Gastroesophageal sphincter (tissue), 4 donors: ENCODE measurements at places on chromosomes 2 and 18. TPM values are rescaled to one million over a fixed set of nuclear protein-coding genes. Genes with fewer than 3 reads are reported as not detected.

Gene SRD5A2
- total RNA-seq = not detected

GRCh38 chr2:212953170-212953920 is 198.1 kb downstream of the IKZF2 start:
- no peak for ATAC-seq

- ATAC-seq = no peak
Observed at GRCh38 chr18:31246460-31246859, 71.5 kb upstream of the DSG1 start.

- ATAC-seq = no peak
Observed at GRCh38 chr18:31680433-31680811, 4.0 kb downstream of the B4GALT6 start.

Gene HRH4
- total RNA-seq = 0.54 TPM

DNA sequence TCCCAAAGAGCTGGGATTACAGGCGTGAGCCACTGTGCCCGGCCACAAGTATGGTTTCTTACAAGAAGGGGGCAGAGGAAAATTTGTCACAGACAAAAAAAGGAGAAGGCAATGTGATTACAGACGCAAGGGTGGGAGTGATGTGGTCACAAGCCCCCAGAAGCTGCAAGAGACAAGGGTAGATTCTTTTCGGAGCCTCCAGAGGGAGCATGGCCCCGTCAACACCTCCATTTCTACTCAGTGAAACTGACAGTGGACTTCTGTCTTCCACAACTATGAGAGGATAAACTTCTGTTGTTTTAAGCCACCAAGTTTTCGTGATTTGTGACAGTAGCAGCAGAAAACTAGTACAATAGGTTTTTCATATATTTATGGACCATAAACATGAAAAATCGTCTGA is 2.1 kb upstream of the TCF7L1 start:
- no peak for ATAC-seq

- no peak for ATAC-seq
Observed at GRCh38 chr18:48833701-48834412, 116.9 kb downstream of the SMAD7 start.

Gene IL36G
- total RNA-seq = not detected

GRCh38 chr18:30862900-30863299 is 179.6 kb downstream of the DSC3 start:
- ATAC-seq = no peak

- no peak for ATAC-seq
Observed at GRCh38 chr2:240556553-240557100, 1.2 kb downstream of the ANKMY1 start.

DNA sequence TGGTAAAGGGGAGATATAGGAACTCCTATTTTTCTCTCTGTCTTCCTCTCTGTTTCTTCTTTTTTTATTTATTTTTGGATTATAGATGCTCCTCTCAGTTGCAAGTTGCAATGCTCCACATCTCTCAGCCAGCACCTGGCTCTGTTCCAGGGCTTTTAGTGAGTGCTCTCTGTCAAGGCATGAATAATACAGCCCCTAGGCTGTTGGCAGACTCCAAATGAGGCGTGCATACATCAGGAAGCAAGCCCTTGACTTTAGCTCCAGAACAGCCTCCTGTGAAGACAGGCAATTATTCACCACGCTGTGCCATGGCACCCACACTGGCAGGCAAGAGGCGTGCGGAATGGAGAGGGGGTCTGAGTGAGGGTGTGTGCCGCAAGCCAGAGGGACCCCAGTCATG is 228.1 kb upstream of the PXDN start:
- no peak for ATAC-seq

Gene ZC3H6
- 16.0 TPM for total RNA-seq

DNA sequence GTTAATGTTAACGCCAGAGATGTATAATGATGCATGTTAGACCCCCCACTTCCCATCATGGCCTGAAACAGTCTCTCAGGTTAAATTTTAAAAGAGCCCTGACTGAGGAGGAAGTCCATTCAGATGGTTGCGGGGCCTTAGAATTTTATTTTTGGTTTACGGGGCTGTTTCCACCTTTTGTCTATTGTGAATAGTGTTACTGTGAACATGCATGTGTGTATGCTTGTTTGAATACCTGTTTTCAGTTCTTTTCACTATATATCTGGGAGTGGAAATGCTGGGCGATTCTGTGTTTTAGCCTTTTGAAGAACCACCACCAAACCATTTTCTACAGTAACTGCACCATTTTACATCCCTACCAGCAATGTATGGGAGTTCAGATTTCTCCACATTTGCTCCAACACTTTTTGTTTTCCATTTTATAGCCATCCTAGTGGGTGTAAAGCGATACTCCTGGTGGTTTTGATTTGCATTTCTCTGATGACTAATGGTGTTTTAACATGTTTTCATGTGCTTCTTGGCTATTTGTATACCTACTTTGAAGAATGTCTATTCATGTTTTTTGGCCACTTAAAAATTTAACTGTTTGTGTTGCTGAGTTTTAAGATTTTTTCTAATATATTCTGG is 133.0 kb downstream of the MYO3B start:
- ATAC-seq = no peak

Gene PSMA8
- total RNA-seq = not detected

- ATAC-seq = no peak
Observed at GRCh38 chr2:64727013-64727767, 73.5 kb upstream of the SERTAD2 start.

Gene GLI2
- 6.3 TPM for total RNA-seq

Gene APLF
- total RNA-seq = 12.0 TPM

- no peak for ATAC-seq
Observed at GRCh38 chr2:210003359-210003758, 921 bp downstream of the RPE start.

Gene ANKRD62
- not detected for total RNA-seq

Gene SCG2
- 1.4 TPM for total RNA-seq

Gene RUFY4
- total RNA-seq = not detected

GRCh38 chr2:172859581-172860335 is 124.1 kb downstream of the RAPGEF4 start:
- ATAC-seq = no peak

Gene ALPP
- total RNA-seq = not detected

Gene PKP4
- total RNA-seq = 115 TPM

GRCh38 chr18:80147037-80147417 is 38.0 kb downstream of the ADNP2 start:
- peak; percentile 20 for ATAC-seq

DNA sequence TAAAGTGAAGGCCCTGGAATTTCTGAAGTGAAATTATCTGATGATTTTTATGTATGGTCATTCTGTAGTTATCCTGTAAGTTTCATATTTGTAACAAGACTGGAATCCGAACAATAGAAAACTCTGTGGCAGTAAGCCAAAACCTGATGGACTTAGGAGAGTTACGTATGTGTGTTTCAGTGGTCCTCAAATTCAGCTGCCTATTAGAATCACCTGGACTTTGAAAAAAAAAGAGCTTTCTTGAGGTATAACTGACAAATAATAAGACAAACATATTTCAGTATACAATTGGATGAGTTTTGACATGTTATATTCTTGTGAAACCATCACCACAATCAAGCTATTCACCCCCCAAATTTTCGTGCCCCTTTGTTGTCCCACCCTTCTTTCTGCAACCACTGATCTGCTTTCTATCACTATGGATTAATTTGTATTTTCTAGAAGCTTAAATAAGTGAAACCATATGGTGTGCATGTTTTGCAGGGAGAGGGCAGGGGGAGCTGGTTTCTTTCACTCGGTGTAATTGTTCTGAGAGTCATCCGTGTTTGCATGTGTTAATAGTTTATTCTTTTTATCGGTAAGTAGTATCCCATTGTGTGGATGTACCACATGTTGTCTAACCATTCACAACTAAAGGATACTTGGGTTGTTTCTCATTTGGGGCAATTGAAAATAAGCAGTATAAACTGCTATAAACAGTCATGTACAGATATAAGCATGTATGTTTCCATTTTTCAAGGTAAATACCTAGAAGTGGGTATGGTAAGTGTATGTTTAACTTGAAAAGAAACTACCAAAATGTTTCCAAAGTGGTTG is 50.2 kb upstream of the EML4 start:
- no peak for ATAC-seq

DNA sequence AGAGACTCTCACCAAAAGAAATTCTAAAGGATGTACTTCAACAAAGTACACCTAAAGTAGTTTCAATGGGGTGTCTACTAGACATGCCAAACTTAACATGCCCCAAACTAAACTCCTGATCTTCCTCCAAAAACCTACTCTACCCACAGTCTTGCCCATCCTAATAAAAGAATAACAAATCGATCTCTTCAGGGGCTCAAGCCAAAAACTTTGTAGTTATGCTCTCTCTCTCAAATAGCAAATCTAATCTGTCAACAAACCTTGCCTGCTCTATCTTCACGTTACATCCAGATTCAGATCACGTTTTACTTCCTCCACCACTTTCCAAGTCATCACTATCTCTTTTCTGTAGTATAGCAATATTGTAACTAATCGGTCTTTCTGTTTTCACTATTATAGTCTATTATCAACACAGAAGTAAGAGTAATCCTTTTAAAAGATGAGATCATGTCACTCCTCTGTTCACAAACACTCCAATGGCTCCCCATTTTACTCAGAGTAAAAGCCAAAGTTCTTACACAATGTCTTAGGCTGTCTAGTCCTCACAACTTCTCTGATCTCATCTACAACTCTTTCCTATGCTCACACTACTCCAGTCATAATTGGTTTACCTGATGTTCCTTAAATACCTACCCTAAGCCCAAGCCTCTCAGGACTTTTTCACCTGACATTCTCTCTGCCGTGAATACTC is 79.9 kb downstream of the THADA start:
- ATAC-seq = peak; percentile 57

DNA sequence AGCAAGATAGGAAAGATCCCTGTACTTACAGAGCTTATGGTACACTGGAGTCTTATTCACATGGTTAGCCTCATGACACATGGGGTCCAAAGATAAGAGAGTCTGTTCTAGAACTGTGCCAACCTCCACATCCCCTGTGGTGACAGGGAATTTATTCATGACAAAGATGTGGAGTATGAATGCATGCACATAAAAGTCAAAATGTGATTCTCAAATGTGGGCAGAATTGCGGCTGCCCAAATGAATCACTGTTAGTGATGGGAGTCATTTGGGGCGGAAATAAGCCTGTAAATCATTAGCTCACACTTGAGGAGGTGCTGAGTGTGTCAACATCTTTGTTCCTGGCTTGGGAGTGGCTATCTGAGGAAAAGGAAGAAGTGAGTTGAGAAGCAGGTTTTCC is 560.6 kb downstream of the SLC4A3 start:
- no peak for ATAC-seq

Gene TRABD2A
- total RNA-seq = 2.7 TPM

- ATAC-seq = peak; percentile 26
Observed at GRCh38 chr2:111904726-111905474, 6.5 kb downstream of the MERTK start.

DNA sequence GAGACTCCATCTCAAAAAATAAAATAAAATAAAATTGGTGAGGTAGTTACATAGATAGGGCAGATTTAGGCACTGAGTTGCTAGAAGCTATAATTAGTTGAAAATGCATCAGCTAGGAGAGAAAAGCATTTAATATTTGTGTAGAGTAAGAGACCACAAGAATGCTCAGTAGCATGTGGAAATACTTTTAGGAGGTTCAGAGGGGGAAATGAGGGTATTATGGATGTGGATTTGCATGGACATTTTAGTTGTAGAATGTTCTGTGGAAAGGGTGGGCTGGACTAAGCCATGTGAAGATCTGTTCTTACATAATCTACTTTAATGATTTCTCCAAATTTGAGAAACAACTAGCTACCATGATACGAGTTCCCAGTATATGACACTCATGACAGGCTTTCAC is 95.5 kb downstream of the ATP9B start:
- ATAC-seq = no peak

DNA sequence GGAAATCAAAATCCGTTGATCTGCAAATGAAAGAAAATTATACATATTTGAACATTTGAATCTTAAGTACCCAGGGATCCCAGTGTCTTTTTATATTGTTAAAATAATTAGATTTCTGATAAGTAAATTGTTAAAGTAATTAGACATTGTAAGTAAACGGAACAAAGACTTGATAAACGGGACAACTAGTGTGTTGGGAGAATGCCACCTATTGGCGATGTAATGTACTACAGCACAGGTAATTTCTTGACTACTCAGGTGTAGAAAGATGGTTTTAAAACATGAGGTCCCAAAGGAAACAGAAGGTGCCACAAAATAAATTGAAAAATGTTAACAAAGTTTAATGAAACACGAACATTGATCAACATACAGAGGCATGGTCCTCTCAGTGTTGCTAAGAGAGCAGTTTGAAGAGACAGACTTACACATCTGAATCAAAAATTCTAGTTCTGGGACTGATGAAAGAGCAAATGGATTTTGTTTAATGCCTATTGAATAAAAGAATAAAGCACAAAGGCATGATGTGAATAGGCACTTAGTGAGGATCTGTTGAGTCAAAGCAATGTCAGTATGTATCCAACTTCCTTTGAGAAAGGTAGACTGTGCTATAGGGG is 103.4 kb upstream of the RASGRP3 start:
- ATAC-seq = no peak

GRCh38 chr18:57559314-57559713 is 27.2 kb downstream of the FECH start:
- ATAC-seq = no peak

Gene SP9
- total RNA-seq = not detected

DNA sequence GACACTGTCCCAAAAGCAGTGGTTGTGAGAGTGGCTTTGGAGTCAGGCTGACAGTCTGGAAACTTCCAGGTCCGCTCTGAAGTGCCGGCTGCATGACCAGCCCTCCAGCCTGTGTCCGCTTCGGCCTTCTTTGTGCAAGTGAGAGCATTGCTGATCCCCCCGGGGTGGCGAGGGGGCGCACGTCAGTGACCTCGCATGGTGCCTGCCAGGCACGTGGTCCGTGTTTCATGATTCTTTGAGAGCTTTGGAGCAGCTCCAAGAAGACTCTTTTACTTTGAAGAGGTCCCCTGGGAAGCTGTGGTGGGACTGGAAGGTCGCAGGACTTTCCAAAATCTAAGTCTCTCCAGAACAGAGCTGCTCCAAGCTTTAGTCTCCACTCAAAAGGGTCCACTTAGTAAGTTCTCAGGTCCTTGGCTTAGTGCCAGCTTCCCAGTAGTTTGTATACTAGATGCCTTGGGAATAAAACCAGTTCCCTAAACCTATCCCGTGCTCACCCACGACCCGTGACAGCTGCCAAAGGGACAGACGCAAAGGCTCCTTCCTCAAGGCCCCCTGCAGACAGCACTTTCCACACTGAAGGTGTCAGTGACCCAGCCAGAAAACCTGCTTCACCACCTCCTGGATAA is 68.8 kb downstream of the ADI1 start:
- no peak for ATAC-seq

DNA sequence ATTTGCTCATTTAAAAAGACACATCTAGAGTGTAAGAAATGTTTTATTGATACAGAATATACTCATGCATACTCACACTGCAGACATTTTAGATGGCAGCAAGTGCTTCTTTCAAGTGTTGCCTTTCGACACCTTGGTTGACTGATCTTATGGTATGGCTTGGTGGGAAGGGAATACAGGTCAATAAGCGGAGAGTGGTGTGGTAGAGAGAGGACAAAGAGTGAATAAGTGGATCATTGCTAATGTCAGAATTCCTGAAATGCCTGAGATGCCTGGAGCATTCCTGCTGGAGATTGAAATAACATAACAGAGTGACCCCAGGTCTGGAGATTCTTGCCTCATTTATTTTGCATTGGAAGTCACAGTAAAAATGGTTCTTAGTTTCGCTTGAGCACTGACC is 76.7 kb downstream of the RND3 start:
- ATAC-seq = no peak

- ATAC-seq = no peak
Observed at GRCh38 chr18:74944676-74945075, 264.3 kb downstream of the PTGR3 start.
